ENCODE measurements at places on chromosomes 1 and 21. TPM values are rescaled to one million over a fixed set of nuclear protein-coding genes. Genes with fewer than 3 reads are reported as not detected.

Gene NGF
- polyA plus RNA-seq, result 6.0 TPM

Gene KMO
- polyA plus RNA-seq, result 35.5 TPM

Gene TXNIP
- polyA plus RNA-seq, result 356 TPM

Gene ANXA9
- 38.5 TPM for polyA plus RNA-seq

Gene KRTAP19-3
- not detected for polyA plus RNA-seq

Gene LAD1
- polyA plus RNA-seq, result 70.7 TPM

Gene EFNA1
- 61.1 TPM for polyA plus RNA-seq

Gene ATF3
- polyA plus RNA-seq, result 14.6 TPM

Gene PTPN14
- 5.1 TPM for polyA plus RNA-seq

Gene CFH
- 24.8 TPM for polyA plus RNA-seq

Gene CCDC30
- polyA plus RNA-seq, result 4.9 TPM

Data from kidney (tissue), 22 donors.